Cortex of kidney (tissue), 1 donor: ENCODE measurements at places on chromosomes 5 and 9.

- no peak for DNase-seq
Observed at GRCh38 chr5:17413691-17414090, 84.3 kb upstream of the TAF11L2 start.

DNA sequence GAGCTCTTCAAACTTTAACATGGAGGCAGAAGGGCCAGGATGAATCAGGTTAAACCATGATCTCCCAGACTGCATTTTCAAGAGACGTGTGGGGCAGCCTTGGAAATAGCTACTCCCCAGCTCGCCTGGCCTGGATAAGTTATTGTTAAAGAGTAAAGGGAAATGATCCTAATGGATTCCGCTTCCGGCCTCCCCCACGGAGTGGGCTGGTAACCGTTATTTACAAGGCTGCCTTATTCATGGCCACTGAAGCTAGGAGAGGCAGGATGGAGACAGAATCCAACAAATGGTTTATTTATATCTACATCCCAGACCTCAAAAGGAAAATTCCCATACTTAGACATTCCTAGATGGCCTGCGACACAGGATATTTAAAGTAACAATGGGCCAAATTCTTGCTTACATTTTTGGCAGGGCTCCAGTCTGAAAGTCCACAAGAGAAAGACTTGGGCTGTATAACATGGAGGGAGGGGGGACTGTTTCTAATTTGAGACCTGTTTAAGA is 27.9 kb downstream of the SPRY4 start:
- no peak for DNase-seq

DNA sequence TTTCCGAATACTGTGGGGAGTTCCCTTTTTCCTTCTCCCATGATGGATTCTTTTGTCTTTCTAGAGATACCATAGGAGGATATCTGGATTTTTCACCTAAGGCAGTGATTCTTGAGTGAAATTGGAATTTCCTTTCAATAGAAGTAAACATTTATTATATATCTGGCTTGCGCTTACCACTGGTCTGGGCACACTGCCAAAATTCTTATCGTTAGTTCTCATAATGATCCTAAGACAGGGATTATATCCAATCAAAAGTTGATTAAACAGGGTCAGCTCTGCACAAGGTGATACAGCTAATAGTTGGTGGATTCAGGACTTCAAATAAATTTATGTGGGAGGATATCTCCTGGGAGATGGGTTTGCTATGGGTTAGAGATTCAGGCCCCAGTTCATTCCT is 9.6 kb downstream of the TLE4 start:
- no peak for DNase-seq

DNA sequence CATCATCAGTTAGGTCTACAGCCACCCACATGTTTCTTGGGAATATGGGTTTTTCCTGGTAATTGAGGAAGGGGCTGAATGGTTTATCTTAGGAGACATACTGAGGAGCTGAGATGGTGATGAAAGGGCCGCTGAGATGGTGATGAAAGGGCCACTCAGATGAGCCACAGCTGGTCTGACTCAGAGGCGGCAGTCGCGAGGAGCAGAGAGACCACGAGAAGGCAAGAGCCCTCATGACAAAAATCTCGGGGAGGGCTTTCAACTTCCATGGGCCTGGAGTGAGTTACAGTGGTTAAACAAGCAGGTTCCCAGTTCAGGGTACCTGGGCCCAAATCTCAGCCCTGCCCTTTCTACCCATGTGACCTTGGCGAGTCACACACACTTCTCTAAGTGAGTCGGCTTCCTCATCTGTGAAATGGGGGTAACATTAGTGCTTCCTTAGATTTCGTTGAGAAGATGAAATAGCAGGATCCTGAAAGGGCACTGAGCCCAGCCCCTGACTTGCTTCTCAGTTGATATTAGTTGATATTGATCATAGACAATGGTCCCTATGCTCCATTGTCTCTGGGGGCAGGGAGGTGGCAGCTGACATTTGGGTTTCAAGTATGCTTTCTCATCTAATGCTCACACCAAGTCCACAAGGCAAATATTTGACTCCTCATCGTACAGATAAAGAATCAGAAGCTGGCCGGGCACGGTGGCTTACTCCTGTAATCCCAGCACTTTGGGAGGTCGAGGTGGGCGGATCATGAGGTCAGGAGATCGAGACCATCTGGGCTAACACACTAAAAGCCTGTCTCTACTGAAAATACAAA is 169.5 kb downstream of the RGS3 start:
- no peak for DNase-seq

DNA sequence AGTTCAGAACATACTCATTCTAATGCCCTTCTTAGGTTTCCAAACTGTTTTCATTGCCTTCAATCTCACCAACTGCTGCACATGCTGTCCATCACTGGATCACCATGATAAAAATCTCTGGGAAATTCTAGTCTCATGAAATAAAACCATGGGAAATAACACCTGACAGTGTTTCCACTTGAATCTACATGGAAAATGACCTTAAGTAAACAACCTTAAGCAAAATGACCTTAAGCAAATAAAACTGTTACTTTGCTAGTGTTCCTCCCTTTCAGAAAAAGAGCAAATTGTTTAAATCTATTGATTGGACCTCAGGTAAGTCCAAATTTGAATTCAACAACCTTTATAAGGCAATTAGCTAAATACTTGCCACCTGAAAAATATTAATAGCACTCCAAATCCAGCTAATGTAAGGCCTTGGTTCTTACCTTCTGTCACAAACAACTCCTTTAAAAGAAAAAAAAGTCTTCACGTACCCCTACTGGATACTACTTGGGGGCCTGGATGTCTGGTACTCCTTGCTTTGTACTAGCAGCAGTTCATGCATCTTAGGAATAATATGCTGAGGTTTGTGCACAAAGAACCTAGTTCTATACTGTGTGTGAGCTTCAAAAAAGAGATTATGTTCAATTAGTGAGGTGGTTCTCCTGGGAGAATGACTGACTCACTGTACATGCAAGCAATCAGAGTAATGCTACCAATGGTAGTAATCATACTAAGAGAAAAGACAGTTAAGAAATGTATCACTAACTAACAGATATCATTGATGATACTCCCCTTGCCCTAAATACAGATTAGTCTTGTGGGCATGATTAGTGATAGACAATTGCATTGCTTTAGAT is 630.4 kb downstream of the PSAT1 start:
- DNase-seq = no peak

DNA sequence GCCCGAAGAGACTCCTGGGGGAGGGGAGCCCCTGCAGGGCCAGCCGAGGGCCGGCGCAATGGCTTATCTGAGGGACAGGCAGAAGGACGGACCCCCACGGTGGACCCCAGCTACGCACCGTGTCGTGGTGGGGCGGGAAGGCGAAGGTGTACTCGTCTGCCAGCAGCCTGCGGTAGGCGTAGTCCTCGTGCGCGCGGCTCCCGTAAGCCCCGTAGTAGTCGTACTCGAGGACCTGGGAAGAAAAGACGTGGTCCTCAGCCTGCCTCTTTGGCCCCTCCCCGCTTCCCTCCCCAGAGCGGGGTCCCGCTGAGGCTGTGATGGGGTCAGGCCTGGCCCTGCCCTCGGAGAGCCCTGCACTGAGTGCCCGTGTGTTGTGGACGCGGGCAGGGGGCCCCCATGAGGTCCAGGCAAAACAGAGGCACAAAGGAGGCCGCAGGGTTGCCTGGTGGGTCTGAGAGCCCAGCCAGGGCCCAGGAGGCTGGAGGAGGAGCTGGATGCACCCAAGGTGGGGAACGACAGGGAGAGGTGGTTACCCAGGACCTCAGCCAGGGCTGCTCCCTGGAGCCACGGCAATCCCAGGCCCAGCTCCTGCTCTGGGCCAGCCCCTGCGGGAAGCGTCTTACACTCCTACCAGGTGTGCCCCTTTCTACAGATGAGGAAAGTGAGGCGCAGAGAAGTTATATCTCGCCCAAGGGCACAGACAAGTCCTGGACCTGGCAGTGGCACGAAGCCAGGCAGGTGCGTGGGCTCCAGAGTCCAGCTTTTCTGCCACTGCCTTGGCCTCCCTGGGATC is 35.2 kb downstream of the SARDH start:
- no peak for DNase-seq

DNA sequence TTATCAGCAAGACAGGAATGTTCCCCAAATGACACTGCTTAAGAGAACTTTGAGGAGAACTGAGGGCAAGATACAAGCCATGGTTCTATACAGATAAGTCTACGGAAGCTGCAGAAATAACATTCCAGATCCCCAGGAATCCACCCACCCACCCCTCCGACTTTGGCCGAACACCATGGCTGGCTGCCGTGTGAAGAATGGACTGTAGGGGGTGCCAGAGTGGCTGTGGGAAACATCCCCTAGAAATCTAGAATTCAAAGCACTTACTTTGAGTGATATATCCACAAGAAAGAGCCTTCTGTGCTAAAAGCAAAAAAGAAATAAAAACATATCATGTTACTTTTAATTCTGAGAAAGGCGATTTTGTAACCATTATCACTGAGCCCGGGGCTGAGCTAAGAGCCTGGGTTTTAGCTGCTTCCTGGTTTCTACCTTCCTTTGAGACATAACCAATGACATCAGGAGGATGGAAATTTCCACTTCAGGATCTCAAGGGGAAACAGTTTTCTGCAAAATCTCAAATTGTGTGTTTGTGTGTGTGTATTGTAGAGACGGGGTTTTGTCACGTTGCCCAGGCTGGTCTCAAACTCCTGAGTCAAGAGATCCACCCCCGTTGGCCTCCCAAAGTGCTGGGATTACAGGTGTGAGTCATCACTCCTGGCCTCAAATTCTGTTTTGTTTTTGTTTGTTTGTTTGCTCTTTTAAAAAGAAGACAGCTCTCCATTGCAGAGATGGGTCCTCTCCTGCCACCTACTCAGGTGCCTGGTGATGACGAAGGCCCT is 36.4 kb downstream of the GGTA1 start:
- DNase-seq = no peak

DNA sequence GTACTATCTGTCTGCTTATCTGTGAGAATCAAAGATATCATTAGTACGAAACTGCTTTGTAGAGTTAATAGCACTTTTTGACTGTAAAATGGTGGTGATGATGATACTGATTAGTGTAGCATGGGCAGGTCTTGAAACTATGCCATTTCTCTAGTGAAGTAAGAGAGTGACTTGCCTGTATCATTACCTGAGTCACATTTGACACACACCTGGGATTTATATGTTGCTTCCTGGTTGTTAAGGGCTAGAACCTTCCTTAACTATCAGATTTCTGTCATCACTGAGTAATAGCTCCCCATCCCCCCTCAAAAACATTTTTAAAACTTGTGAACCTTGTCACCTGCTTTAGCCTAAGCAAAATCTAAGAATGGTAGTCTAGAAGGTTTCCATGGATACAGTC is 135.6 kb upstream of the RORB start:
- DNase-seq = no peak

GRCh38 chr9:97332993-97333392 is 25.5 kb downstream of the CCDC180 start:
- no peak for DNase-seq

DNA sequence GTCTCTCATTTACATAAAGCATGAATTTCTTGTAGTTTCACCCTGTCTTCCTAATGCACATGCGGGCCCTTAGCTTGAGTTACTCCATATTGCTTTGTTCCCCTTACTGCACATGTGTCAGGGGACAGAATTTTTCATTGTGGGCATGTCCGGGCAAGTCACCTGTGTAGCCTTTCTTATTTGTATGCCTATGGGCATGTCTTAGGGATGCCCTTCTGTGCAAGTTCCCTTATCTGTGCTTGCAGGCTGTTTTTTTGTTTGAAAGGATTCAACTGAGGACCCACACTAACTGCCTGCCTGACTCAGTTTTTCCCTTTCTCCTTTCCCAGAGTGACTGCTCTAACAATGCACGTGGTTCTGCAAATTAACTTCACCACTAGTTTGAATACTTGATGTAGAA is 161.7 kb downstream of the YTHDC2 start:
- DNase-seq = no peak

GRCh38 chr5:141514330-141515133 is 25.7 kb downstream of the PCDHGC5 start:
- DNase-seq = no peak

- no peak for DNase-seq
Observed at GRCh38 chr5:15489571-15490235, 10.3 kb upstream of the FBXL7 start.

DNA sequence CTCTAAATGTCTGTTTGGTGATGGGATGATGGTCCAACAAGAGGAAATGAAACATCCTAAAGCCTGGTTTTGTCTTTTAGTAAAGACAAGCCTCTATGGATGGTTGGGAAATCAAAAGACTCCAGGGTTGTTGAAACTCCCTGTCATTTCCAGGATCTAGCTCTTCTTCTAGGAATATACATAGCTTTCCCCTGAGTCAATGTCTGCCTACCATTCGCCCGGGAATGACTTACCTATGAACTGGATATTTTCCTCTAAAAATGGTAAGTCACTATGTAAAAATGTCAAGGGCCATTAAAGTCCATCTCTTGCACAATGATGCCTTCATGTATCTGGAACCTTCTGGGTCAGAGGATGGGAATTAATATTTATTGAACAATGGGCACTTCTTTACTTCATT is 11.1 kb upstream of the KIF12 start:
- DNase-seq = no peak

DNA sequence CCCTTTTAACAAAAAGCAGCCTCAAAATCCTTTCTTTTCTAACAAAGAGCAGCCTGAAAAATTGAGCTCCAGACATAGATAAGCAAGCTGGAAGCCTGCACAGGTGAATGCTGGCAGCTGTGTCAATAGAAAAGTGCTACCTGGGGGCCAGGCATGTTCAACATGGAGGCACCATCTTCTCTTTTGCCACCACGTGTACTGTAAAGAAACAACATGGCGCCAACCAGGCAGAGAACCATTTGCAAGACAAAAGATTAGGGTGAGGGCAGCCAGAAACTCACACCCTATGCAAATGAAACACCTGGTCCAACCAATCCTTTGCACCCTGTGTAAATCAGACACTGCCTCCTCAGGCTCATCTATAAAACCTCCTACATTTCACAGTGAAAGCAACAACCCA is 96.0 kb downstream of the ACTL7B start:
- no peak for DNase-seq

GRCh38 chr5:1538276-1538675 is 14.5 kb upstream of the LPCAT1 start:
- no peak for DNase-seq

GRCh38 chr9:2984491-2984890 is 140.6 kb upstream of the PUM3 start:
- DNase-seq = no peak

- no peak for DNase-seq
Observed at GRCh38 chr5:24208686-24209106, 436.1 kb downstream of the CDH10 start.

DNA sequence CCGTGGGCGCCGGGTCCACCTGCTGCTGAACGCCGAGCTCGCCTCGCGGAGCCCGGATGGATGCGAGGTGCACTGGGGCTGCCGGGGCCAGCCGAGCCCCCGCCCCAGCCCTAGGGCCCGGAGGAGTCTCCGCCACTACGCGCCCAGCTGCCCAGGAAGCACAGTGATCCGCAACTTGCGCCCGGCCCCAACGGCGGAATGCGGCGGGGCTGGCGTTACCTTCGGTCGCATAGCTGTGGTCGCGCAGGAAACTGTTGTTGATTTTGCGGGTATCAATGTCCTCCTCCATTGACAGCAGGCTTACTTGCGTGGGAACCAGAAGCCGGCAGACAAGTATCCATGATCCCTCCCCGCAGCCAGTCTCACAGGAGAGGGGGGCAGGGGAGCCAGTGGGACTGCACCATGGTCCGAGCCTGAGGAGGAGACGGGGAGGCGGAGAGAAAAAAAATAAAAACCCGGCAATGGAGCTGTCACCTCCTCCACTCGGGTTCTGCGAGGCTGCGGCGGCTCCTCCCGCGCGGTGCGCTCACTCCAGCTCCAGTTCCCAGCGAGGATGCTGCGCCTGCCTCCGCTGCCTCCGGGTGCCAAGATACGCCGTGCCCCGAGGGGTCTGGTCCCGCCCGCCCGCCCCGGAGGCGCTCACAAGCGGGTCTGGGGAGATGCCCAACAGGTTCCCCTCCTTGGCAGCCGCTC is 628 bp downstream of the PPP2R2B start:
- DNase-seq = no peak

- no peak for DNase-seq
Observed at GRCh38 chr5:62296998-62297397, 9.0 kb upstream of the KIF2A start.
